Activated naive CD8-positive, alpha-beta T cell treated with anti-CD3 and anti-CD28 coated beads for 36 hours (primary cell): ENCODE measurements at places on chromosomes 3 and 15.

DNA sequence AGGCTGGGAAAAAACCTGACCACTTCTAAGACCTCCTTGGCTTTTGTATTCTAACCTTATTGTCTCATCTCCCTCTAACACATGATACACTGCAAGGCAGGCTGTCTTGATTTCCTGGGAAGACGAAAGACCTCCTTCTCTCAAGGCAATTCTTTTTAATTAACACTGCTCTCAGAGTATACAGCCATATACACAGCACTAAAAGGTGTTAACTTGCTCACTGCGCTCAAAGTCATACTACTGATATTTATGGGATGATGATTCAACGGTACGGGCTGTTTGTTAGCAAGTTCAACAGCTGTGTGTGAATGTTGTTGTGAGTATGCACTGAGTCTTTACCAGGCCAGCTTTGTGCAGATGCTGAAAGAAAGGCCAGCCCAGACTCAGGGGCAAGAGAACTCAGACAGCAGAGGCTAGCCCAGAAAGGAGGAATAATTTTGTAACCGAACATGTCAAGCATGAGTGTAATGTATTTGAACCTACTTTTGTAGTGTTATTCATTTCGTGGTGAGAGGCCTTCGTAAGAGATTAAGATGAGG lies 229.9 kb downstream of the IL5RA start:
- no peak for DNase-seq

DNA sequence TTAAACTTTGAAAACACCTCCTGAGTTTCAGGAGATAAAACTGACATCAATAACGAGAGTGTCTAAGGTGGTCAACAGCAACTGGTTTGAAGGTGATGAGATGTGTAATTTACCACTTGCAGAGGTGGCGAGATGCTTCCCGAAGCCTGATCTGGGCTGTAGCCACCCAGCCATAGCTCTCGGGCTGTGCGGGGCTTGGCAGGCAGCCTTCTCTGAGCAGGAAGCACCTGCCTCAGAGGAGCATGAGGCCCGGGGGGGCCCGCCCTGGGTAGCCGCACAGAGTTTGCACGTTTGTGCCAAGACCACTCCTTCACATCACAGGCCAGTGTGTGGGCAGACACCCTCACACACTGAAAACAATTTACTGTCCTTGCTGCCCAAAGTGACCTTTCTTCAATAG lies 220.3 kb downstream of the CACNA2D3 start:
- no peak for DNase-seq

DNA sequence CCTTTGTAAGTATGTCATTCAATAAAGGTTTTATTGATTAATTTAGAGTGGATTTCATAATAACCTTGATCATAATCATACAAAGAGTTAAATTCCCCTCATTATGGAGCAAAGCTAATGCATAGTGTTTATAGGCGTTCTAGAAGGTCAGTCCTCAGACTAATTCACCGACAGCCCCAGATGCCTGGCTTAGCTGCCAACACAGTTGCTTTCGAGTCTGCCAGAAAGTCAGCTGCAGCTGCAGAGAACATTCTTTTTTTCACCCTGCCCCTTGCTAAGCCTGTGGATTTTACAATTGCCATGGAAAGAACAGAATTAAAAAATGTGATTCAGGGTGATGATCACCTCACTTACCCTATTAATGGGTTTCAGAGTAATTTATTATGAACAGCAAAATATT lies 21.2 kb downstream of the CADM2 start:
- no peak for DNase-seq

GRCh38 chr3:34155666-34156065 lies 357.2 kb downstream of the PDCD6IP start:
- DNase-seq: no peak

DNA sequence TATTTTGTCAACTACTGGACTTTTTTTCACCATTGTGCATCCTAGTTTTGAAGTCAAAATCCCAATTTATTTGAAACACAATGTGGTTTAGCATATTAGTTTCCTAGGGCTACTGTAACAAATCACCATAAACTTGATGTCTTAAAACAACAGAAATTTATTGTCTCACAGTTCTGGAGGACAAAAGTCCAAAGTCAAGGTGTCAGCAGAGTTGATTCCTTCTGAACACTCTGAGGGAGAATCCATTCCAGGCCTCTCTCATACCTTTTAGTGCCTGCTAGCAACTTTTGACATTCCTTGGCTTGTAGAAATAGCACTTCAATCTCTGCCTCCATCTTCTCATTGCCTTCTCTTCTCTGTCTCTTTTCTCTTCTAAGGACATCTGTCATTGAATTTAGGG lies 14.9 kb upstream of the SLC27A2 start:
- no peak for DNase-seq

- DNase-seq: no peak
Measured at GRCh38 chr3:127389420-127389819, 101.6 kb upstream of the PRR20G start.

DNA sequence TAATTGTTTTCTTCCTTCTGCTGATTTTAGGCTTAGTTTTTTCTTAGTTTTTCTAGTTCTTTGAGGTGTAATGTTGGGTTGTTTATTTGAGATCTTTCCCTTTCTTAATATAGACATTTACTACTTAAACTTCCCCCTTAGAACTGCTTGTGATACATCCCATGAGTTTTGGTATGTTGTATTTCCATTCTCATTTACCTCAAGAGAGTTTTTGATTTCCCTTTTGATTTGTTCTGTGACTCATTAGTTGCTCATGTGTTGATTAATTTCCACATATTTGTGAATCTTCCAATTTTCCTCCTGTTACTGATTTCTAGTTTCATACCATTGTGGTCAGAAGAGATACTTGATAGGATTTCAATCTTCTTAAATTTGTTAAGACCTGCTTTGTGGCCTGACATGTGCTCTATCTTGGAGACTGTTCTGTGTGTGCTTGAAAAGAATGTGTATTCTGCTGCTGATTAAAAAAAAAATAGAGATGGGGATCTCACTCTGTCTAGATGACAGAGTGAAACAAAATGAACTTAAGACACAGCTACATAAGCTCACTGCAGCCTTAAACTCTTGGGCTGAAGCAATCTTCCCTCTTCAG lies 22.3 kb downstream of the GRM2 start:
- DNase-seq: no peak

DNA sequence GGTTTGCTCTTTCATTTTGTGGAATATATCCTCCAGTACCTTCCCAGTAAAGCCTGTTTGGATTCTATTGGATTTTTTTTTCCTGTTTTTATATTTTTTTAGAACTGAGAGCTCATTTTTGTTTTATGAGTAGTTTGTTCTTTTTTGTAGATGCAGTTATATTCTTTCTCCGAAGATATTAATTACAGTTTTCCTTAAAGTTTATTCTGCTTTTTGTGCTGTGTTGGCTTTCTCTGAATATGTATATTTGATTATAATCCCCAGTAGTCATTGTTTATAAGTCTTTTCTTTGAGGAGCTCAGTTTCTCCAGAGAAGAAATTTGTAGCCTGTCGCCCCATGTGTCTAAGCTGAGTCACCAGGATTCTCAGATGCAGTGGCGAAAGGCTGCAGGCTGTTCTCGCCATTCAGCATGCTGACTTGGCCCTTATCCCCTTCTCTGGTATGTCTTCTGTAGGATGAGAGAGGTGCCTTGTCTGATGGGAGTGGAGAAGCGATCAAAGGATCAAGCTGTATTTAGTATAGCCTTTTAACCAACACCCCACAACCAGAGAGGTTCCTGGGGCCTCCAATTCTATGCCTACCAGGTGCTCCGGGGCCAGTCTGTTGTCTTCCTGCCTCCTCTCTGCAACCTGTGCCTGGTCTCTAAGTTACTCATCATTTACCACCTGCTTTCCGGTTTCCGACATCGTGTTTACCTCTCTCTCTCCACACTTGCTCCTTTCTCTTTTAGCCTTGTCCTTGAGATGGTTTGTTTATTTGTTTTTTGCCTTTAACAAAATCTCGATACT lies 31.7 kb upstream of the MFSD1 start:
- no peak for DNase-seq

GRCh38 chr3:108158251-108158650 lies 64.0 kb downstream of the IFT57 start:
- no peak for DNase-seq

GRCh38 chr3:184227481-184227935 lies 1.9 kb upstream of the VWA5B2 start:
- DNase-seq: peak; percentile 53

GRCh38 chr3:155549087-155549486 lies 195.8 kb downstream of the PLCH1 start:
- no peak for DNase-seq

- no peak for DNase-seq
Measured at GRCh38 chr15:71252044-71252739, 136.9 kb downstream of the THSD4 start.

DNA sequence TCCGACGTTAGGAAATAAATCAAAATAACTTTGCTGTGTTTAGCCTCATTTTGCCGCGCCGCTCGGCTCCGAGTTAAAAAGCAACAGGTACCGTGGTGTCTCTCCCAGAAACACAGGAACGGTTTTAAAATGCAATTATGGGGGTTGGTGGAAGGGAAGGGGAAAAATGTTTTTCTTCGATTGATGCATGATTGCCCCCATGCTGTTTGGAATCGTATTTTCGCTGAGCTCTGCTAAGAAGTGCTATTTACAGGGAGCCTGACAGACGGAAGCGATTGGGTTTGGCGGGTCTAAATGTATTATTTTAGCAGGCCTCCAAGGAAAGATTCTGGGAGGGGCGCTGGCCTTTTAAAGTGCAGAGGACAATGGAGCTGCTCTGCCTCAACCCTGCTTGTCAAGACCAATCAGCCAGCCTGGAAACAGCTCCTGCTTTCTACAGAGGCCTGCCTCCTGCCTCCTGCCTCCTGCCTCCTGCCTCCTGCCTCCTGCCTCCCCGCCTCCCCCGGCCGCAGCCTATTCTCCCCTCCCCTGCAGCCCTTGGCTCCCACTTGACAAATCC lies 156.7 kb upstream of the TLE3 start:
- DNase-seq: no peak

- no peak for DNase-seq
Measured at GRCh38 chr3:17412950-17413530, 329.4 kb downstream of the TBC1D5 start.

DNA sequence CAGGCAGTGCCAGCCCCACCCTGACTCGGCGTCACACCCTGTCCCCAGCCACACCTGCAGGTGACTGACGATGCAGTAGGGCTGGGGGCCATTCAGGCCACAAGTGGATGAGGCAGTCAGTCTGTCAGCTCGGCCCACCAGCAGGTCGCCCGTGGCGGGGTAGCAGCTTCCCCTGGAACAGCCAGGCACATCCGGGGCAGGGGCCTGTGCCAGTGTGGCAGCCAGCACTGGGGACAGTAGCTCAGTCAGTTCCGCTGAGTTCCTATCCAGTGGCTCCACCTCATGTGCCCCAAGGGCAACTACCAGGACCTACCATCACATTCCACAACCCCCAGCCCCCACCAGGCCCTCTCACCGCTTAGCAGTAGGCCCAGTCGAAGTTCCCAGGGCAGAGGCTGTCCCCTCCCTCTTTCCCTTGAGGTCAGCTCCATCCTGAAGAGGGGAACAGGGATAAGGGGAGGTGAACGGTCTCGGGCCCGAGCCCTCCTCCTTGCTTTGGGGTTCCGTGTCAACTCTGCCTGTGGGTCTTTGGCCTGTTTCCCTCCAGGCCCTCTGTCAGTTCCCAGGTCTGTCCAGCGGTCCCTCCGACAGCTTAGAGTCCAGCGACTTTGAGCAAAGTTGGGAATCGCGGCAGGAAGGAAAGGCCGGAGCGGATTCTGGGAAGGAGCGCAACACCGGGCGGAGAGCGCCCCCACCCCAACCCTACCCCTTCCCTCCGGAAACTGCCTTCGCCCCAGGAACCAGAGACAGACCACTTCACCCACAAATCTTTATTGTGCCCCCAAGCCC lies at the start of gene LAMB2:
TSS of gene LAMB2 (minus strand) at position 614 of the 789 bp plus-strand sequence. CDS start at position 431, 183 bp downstream.
- no peak for DNase-seq

- no peak for DNase-seq
Measured at GRCh38 chr15:58501636-58502188, 69.9 kb downstream of the LIPC start.

DNA sequence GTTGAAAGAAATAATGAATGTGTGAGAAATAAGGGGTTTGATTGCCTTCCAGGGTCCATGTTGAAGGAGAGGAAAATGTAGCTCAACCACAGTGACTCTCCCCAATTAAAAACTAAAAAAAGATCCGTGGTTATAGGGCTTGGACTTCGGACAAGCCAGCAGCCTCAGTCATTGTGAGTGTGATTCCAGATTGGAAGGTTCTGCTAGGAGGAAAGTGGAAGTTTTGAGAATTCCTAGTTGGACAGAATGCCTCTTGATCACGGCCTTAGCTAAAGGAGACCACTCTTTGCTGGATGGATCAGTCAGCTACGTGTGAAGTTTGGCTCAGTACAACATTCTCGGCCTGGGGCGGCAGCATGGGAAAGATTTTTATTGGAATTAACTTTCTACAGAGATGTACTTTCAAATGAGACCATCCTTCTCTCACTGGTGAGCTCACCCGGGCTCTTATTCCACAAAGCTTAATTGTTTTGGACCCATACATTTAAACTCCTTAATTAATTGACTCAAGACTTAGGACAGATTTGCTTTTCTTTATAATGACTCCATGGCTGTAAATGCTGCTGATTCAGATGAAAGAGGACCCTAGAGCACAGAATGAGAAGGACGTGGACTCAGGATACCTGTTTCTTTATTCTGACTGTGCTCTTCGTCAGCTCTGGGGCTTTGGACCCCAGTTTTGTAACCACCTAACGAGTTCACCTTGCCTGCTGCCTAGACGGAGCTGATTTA lies 27.5 kb downstream of the FLNB start:
- no peak for DNase-seq

GRCh38 chr3:102018551-102018950 lies 169.2 kb downstream of the NFKBIZ start:
- no peak for DNase-seq
